ENCODE measurements at places on chromosomes 5 and 9. TPM values are rescaled to one million over a fixed set of nuclear protein-coding genes. Genes with fewer than 3 reads are reported as not detected.

The SLC2A6 gene
- total RNA-seq, result 2.3 TPM

DNA sequence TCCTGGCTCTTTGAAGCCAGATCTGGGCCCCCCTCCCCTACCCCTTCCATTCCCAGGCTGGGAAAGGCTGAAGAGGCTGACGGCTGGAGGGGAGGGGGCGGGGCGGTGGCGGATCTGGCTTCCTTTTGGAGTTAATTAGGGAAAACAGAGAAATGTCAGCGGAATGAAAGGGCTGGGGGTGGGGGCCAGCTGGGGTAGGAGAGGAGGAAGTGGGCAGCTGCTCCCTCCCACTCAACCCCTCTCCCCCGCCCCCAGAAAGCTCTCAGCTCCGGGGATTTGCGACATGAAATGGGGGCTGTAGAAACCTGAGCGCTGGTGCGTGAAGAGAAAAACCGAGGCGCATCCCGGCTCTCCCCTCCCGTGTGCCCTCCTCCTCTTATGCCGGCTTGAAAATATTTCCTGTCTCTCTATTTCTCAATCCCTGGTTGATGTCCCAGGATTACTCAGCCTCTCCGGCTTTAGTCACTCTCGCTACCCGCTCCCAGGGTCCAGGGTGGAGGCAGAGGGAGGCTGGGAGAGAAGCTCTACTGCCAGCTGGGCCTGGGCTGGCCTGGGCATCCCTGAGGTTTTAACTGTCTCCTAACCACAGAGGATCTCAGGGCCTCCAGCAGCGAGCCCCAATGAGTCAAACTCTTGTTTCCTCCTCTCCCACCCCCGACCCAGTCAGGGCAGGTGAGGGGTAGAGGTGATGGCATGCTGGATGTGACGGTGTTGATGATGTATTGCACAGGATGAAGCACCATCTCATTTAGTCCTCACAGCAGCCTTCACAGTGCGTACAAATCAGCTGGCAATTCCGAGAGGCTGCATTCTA lies 20.1 kb downstream of the PCDHGC5 start:
- DNase-seq, result peak; percentile 93

The PCDHGA10 gene
- 4.7 TPM for total RNA-seq

The IFNA2 gene
- not detected for total RNA-seq
